ENCODE measurements at places on chromosomes 16 and 17.

GRCh38 chr16:65318138-65318537, 196.3 kb upstream of the CDH11 start:
- DNase-seq, result no peak

- no peak for DNase-seq
Measured at GRCh38 chr17:75402026-75402425, 3.5 kb downstream of the GRB2 start.

- DNase-seq, result peak; percentile 49
Measured at GRCh38 chr17:42618442-42619150, 9.1 kb downstream of the TUBG1 start.

- peak; percentile 79 for DNase-seq
Measured at GRCh38 chr17:7988750-7989178, 13.7 kb upstream of the GUCY2D start.

- DNase-seq, result no peak
Measured at GRCh38 chr16:72649254-72649944, 398.5 kb downstream of the ZFHX3 start.

- no peak for DNase-seq
Measured at GRCh38 chr16:57529391-57530103, 6.8 kb downstream of the CCDC102A start.

DNA sequence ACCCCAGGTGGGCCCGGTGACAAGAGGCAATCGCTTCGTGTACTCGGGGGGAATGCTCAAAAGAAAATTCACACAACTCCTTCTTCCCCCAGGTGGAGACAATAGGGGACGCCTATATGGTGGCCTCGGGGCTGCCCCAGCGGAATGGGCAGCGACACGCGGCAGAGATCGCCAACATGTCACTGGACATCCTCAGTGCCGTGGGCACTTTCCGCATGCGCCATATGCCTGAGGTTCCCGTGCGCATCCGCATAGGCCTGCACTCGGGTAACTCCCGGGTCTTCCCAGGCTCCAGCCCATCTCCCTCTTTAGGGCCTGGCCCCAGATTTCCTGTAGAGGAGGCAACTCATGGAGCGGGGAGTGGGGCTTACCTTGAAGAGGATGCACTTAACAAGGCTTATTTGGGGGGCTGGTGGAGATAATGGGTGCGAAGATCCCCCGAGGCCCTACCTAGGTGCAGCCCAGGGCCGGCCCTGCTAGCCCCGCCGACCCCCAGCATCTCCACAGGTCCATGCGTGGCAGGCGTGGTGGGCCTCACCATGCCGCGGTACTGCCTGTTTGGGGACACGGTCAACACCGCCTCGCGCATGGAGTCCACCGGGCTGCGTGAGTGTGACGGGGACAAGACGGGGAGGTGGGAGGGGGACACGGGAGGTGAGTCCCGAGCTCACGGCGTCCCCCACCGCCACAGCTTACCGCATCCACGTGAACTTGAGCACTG, 13.0 kb downstream of the GUCY2D start:
- no peak for DNase-seq

DNA sequence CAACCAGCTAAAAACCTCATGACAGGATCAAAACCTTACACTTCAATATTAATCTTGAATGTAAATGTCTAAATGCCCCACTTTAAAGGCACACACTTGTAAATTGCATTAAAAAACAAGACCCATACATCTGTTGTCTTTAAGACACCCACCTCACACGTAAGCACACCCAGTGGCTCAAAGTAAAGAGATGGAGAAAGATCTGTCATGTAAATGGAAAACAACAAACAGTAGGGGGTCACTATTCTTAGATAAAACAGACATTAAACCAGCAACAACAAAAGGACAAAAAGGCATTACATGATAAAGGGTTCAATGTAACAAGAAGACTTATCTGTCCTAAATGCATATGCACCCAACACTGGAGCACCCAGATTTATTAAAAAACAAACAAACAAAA, 35.6 kb downstream of the SDR42E1 start:
- no peak for DNase-seq

DNA sequence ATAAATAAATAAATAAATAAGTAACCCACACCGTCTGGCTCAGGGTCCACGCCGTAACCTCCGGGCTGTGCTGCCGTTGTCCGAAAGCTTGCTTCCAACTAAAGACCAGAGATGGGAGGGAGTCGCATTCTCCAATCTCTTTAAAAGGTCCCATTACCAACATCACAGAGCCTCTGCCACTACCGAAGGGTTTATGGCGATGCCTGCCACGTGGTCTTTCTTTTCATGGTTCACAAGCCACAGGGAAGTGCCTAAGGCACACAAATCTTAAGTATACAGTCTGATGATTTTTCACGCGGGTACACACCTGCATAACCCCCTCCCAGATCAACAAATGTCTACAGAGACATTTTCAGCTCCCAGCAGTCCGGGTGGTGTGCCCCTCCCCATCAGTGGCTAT, 1.4 kb downstream of the COTL1 start:
- DNase-seq, result peak; percentile 58

GRCh38 chr17:49968405-49969133, 421 bp upstream of the DLX4 start:
- DNase-seq, result peak; percentile 88

All from germinal center (tissue), 1 donor.